ENCODE measurements at places on chromosomes 3 and 15.
A peak's percentile ranks its signal among the peaks of the same experiment; 100 is the strongest.

DNA sequence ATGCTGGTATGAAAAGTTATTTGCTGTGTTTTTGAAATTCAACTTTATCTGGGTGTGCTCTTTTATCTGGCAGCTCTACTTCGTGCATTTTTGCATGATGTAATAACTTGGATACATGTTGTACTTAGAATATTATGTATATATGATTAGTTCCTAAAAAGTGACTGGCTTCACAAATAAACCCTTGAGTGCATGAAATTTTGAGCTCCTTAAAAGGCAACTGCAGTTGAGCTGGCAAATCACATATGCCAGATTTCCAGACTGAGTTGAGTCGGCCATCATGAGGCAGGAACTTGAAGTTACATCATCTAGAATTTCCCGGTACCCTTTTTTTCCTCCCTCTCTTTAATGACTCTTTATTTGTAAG lies 162.5 kb downstream of the FNDC3B start:
- DNase-seq = peak; percentile 58

GRCh38 chr3:194090716-194091115 lies 45.2 kb upstream of the HES1 start:
- DNase-seq = no peak

- DNase-seq = no peak
Observed at GRCh38 chr3:73784686-73785392, 160.1 kb upstream of the PDZRN3 start.

- no peak for DNase-seq
Observed at GRCh38 chr3:4996771-4997291, 17.6 kb downstream of the BHLHE40 start.

GRCh38 chr15:69153046-69153445 lies 7.4 kb upstream of the GLCE start:
- DNase-seq = no peak

Data from left lung (tissue), 14 donors.